ENCODE measurements at places on chromosomes 1 and 21.

GRCh38 chr21:28177124-28177523 lies 815.6 kb downstream of the LTN1 start:
- no peak for DNase-seq

- DNase-seq: peak; percentile 50
Observed at GRCh38 chr1:24009406-24009805, 29.3 kb upstream of the SRSF10 start.

DNA sequence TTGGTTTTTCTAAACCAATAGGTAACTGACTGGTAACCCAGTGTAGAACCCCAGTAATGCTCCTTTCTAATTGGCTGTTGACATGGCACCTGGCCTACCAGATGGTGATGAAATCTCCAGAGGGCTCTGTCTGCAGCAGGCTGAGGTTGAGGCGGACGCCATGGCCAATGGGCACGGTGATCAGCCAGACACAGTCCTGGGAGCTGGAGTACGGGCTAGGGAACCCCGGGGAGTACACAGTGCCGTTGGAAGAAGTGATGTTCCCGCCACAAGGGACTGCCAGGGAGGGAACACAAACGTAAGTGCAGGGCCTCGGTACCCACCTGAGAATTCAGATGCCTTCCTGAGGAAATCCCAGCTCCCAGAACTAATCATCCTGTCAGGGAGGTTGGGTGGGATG lies 129.8 kb downstream of the ZSCAN20 start:
- no peak for DNase-seq

DNA sequence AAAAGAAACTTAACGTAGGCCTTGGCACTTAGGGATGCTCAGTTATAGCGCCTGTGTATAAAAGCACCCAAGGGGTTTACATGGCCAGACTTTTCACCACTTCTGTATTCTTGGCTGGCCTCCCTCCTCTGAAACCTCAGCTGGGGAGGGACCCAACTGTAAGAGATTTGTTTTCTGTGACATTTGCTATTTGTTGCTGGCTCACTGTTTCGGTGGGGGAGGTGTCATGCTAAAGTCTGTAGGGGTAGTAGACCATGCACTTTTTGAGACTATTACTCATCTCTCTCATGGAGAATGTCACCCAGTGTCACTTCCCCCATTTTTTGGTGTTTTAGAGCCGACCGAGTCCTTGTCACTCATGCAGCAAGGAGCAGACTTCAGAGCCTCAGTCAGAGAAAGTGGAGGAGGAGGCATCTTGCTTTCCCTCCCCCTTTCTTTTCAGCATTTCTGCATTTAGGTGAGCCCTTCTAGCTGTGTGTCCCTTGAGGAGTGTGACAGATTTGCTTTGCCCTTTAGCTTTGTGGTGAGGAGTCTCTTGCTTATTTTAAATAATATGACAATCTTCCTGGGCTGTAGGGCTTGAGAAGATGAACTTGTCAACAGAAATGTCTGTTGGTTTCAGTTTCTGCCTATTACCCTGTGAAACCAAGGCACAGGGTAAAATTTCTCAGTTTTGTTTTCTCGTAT lies 160.1 kb downstream of the FASLG start:
- no peak for DNase-seq

DNA sequence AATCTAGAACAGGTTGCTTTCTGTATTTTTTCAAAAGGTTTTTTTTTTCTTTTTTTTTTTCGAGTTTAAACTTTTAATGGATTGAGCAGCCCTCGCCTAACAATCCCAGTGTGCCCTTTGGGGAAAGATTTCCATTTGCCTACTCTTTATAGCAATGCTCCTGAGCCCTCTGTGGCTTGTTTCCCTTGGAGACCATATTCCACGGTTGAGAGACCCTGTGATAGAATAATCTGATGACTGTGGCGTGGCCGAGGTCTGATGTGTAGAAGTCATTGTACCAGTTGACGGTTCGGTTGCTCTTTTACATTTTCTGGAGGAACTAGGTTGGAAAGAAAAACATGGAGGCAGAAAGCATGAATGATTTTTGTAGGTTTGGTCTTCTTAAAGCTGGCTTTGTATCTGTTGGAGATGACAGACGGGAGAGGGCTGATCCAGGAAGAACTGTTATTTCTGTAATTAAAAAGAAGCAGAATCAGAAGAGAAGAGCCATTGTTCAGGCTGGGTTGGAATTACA lies 305.7 kb upstream of the NRIP1 start:
- DNase-seq: no peak

- peak; percentile 29 for DNase-seq
Observed at GRCh38 chr1:91502672-91503184, 2.1 kb downstream of the CDC7 start.

GRCh38 chr21:16418226-16418625 lies 688.4 kb downstream of the USP25 start:
- peak; percentile 49 for DNase-seq

DNA sequence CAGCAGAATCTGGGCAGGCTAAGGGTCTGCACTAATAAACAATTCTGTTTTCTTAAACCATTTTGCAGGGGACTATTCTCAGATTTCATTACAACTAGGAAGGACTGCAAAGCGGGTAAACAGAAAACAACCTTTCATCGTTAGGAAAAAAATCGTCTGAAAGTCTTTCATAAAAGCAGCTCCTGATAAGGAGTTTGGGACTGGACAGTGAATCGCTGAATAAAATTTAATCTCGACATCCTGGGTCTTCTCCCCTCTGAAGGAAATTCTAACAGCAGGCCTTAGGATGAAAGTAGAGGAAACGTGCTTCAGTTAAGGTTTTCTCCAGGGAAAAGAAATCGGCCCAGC lies 471 bp upstream of the MTF2 start:
- no peak for DNase-seq

DNA sequence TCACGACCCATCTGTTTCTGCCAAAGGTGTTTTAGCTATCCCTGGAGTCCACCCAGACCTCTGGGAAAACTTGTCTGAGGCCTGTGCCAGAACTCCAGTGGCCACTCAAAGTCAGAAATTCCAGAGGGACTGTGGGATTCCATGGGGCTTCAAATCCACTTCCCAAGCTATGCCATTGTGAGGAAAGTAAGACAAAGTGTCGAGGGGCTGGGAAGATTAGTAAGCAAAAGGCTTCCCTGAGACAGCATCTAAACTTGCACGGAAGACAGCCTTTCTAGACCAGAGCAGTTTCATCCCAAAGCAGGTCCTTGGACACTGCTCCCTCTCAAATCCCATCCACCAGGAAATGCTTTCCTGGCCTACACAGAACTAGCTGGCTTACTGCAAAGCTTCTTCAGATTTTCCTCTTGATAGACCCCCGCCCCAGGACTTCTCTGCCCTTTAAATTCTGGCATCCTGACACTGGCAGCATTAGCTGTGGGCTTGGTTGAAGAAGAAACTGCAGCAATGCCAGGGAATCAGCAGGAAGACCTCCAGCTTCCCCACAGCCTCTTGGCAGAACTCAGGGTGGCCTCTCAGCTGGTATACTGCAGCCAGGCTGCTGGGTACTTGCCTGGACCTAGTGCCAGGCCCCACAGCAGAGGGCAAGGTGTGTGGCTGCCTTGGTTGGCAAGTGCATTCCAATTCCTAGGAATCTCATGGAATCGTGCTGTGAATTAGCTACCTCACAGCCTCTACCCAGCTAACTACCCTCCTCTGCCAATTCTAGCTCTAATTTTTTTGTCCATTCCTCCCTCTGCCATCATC lies 27.3 kb upstream of the LMX1A start:
- DNase-seq: peak; percentile 45

All from GM23248 (cell line).